ENCODE measurements at places on chromosomes 13 and 19. TPM values are rescaled to one million over a fixed set of nuclear protein-coding genes. Genes with fewer than 3 reads are reported as not detected.

FUT6 gene
- total RNA-seq = not detected

- no peaks in the 10 kb centered on the region for H3K4me1 ChIP-seq
- no peaks in the 10 kb centered on the region for H3K27me3 ChIP-seq
- DNase-seq = no peak
- H3K27ac ChIP-seq = no peak overlapping the region
- H3K4me3 ChIP-seq = no peak overlapping the region
- no peaks in the 10 kb centered on the region for H3K36me3 ChIP-seq
Observed at GRCh38 chr13:43154156-43154651, 130.8 kb downstream of the DNAJC15 start.

- no peaks in the 10 kb centered on the region for H3K27me3 ChIP-seq
- H3K4me3 ChIP-seq = no peak overlapping the region
- DNase-seq = no peak
- peaks cover 1% of the 10 kb centered on the region for H3K4me1 ChIP-seq
- H3K27ac ChIP-seq = no peak overlapping the region
Observed at GRCh38 chr19:38862321-38863059, 12.7 kb upstream of the HNRNPL start.

DNA sequence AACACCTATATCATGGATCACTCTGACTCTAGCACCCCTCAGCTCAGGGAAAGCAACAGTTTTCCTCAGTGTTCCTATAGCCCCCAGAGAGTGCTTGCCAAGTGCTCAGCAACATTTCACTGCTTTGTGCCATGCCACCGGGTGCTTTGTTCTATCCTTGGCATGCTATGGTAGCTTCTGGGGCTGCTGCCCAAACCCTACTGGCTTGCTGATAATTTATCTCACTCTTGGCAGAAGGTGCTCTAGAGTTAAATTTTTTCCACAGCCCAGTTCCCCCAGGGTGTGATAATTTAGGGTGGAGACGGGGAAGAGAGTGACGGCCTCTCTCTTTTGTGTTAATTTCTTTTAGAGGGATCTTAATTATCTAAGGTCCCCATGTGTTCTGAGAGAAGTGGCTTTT is 12.6 kb upstream of the CSNK1A1L start:
- no peaks in the 10 kb centered on the region for H3K27me3 ChIP-seq
- no peaks in the 10 kb centered on the region for H3K4me1 ChIP-seq
- no peak overlapping the region for H3K4me3 ChIP-seq

KASH5 gene
- total RNA-seq = not detected

All from ovary (tissue), 10 donors.